ENCODE measurements at places on chromosomes 1 and 21.

DNA sequence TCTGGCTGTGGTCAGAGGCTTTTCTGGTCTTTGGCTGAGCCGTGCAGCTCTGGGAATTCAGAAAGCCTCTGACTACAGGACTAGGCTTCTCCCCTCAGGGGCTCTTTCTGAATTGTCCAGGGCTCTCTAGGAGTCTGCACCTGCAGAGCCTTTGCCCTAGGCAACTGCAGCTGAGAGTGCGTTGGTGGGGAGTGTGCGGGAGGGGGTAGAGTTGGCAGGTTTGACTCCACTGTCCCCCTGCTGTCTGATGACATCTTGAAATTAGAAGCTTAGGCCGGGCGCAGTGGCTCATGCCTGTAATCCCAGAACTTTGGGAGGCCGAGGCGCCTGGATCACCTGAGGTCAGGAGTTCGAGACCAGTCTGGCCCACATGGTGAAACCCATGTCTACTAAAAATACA lies 32.9 kb downstream of the KIAA1614 start:
- DNase-seq: no peak

- no peak for DNase-seq
Measured at GRCh38 chr21:17925000-17925610, 105.9 kb upstream of the C21orf91 start.

DNA sequence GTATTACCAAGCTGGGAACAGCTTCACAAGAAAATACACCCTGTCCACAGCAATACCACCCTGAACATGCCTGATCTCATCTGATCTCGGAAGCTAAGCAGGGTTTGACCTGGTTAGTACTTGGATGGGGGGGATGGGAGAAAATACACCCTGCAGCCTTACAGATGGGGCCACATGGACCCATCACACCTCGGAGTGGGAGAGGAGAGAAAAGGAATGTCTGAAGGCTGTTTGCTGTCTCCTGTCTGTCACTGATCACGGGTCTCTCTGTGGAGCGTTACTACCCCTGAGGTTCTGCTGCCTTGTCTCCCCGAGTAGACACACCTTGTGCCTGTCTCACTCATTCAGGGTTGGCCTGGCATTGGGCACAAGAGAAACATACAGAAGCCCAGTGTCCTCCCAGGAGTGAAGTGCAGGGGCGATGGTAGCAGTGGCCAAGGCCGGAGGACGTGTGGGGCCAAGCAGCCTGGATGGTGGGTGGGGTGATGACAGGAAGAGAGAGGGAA lies 48.0 kb downstream of the TEX35 start:
- DNase-seq: no peak

DNA sequence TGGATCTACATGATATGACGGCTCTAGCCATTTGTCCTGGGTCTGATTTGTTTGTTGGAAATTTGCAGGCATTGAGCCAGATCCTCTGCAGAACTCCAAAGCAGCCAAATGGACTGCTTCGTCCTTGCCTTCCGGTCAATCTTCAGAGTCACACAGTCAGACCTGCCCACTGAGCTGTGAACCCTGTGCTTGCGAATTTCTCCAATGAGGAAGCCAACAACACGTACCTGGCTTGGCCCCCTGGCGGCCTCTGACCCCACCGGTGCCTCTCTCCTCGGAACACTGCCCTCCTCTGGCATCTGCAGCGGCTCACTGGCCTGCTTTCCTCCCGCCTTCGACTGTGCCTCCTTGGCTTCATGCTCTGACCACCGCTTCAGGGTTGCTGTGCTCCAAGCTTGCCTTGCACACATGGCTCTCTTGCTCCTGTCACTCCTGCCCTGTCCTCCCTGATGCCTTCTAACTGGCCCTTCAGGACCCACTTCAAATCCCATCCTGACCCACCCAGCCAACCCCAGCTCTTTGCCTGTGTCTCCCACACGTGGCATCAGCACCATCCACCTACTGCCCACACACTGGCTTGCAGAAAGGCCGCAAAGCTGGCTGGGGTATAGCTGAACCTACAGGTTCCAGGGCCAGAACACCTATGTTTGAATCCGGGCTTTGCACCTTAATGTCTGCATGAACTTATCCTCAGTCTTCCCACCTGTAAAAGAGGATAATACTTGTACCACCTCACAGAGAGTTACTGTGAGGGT lies 128.2 kb downstream of the KCNN3 start:
- no peak for DNase-seq

DNA sequence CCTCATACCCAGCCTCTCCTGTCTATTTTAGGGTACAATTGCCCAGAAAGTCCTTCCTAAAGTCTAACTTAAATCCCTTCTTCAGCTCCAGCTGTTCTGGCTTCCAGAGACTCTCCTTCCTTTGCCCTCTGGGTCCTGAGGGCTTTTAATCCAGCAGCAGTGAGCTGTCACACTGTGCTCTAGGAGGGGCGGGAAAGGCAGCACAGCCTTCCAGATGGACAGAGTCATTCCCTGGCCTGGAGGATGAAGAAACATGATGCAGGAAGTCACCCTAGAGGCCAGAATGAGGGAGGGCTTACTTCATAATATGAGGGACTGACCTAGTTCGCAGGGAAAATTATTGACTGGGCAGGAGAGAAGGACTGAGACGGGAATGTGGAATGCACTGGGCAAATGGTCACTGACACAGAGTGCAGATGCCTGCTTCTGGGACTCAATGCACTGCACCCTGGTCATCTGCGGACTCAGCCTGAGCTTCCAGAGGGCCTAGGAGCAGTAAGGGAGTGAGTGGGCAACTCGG lies 1.3 kb downstream of the SH2D2A start:
- no peak for DNase-seq

- no peak for DNase-seq
Measured at GRCh38 chr1:247335882-247336281, 4.2 kb upstream of the ZNF496 start.

GRCh38 chr1:238991765-238992495 lies 394.4 kb upstream of the CHRM3 start:
- DNase-seq: no peak

DNA sequence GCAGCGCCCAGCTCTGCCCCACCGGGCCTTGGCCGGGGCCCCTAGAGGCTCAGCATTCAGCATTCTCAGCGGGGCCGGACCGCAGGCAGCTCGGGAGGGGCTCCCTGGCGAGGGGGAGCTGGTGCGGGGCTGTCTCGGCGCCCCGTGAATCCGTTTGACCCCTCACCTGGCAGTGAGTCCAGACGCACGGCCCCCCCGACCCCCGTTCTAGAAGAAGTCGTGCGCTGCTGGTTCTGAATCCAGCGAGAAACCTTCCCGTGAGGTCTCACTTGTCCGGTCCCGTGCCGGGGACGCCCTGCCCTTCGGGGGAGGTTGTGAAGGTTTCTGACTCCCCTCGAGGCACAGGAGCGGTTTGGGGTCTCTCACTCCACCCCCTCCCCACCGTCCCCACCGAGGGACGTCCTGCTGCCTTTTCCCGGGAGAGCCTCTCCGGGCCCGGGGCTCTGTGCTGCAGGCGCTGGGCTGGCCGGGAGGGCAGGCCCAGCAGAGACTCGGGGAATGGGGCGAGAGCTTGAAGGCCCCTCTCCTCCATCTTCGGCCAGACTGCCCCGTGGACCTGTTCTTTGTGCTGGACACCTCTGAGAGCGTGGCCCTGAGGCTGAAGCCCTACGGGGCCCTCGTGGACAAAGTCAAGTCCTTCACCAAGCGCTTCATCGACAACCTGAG lies 655 bp downstream of the COL6A1 start:
- no peak for DNase-seq

DNA sequence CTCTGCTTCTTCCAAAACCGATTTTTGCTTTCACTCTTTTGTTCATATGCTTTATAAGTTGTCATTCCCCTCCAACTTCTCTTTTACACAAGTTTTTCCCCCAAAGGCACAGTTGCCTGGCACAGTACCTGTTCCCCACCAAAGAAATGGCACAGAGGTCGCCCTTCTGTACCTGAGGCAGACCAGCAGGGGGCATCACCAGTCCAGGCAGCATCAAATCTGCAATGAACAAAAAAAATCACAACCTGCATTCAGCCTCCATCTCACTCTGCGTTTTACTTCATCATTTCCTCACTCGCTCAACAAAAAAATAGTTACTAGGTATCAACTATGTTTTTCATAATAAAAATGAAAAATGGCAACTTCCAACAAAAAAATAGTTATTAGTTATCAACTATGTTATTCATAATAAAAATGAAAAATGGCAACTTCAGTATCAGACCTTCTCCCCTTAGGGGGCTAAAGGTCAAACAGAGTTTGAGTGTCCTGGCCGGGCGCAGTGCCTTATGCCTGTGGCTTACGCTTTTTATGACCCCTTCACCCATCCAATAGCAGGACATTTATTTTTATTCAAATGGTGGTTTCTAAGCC lies 4.1 kb downstream of the EIF2D start:
- DNase-seq: no peak

- DNase-seq: no peak
Measured at GRCh38 chr1:25157846-25158245, 74.5 kb downstream of the SYF2 start.

- no peak for DNase-seq
Measured at GRCh38 chr1:198179556-198179981, 22.8 kb downstream of the NEK7 start.

- DNase-seq: no peak
Measured at GRCh38 chr21:42597487-42598158, 55.8 kb upstream of the PDE9A start.

DNA sequence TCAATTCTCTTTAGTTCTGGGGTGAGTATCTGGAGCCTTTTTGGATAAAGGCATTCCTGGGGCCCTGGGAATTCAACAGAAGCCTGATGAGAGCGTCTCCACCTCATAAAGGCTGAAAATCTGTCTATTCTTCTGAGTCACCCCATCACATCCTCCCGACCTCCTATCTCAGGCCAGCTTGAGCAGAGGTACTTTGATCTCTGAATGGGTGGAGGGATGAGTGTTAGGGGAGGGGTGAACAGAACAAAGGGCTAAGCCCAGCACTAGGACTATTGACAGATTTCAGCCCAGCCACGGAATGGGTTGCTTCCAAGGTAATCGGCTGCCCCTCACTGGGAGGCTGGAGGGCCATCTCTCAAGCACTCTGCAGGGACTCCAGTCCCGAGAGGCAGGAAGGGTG lies 2.5 kb upstream of the MYBPH start:
- no peak for DNase-seq

DNA sequence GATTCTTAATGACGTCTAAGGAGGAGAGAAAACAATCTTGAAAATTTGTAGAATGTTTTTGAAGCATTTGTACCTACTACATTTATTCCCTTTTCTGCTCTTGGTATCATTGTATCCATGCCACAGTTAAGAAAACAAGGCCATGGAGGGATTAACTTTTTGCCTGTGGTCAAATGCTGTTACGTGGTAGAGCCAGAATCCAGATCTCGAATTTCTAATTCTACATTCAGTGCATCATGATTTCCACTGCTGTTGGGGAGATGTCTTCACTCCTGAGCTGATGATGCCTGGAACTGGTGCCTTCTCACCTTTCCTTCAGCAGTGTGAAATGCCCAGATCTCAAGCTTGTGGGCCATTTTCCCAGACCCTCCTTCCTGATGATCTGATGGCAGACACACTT lies 175.6 kb downstream of the HHAT start:
- DNase-seq: no peak

GRCh38 chr21:33040215-33040614 lies 14.5 kb downstream of the OLIG2 start:
- DNase-seq: no peak

DNA sequence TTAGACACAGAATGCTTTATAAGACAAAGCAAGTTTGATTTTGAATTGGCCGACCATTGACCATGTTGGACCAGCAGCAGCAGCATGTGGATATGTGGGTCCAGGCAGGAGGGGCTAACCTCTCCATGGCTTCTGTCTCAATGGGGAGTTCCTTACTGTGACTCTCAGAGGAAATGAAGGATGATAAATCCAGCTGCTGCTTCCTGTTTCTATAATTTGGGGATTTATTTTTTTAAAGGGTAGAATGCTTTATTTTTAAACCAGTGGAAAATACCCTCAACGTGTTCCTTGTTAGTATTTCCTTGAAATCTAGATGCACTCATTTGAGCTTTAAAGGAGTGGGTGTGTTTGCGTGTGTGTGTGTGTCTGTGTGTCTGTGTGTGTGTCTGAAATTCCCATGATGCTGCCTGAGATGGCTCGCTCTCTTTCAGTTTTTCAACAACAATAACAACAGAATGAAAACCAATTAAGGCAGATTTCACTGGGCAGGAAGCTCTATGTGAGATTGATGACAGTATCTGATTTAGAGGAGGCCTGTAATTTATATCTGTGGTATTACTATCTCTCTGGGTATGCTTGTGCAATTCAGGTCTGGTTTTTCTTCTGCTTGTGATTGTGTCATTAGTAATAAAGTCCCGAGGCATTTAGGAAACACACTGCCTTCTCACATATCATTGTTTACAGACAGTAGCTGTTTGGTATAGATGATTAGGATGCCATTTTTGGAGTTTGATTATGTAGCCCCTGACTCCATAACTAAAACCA lies 86.1 kb upstream of the ZNF326 start:
- DNase-seq: no peak

- no peak for DNase-seq
Measured at GRCh38 chr21:38333301-38334272, 76.8 kb downstream of the KCNJ15 start.

DNA sequence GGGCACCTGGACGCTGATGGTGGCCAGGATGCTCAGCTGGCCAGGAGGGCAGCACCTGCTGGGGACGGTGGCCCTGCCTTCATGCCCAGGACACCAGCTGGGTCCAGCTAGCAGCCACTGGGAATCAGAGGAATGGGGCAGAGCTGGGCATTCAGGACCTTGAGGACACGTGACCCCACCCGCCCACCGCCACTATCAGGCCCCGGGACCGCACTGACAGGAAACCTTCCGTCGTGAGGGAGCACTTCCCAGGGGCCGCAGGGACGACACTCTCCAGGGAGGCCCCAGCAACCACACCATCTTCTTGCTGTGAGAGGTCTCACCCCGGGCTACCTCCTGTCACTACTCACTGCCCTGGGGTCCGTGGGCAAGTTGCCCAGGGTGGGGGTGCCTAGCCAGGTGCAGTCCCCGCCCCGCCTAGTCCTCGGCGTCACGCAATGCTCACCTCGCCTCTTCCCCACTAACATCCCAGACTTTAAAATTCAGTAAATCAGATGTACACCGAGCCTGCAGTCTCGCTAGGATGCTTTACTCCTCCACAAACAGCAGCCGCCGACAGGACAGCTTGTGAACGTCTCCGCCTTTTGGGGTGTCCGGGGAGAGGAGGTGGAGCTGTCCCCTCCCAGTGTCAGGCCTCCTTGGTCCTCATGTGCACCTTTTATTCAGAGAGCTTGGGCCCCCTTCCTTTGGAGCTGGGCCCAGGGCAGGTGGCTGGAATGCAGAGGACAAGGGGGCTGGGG lies 4.9 kb downstream of the VWA1 start:
- no peak for DNase-seq

DNA sequence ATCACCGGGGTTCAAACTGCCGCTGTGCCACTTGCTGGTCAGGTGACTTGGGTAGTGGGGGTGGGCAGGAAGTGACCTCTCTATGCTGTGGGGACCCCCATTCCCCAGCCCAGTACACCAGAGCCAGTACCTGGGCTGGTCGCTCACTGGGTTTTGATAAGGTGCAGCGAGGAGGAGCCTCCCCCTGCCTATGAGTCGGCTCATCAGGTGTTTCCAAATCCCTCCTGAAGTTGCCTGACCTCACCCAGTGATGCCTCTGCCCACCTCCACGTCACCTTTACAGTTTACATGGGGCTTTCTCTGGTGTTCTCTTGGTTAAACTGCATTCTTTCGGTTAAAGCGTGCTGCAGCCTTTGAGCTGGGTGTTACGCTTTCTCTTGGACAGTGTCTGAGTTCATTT lies 58.2 kb downstream of the ARHGEF10L start:
- DNase-seq: no peak

- no peak for DNase-seq
Measured at GRCh38 chr1:31897526-31898100, 40.6 kb downstream of the PTP4A2 start.

GRCh38 chr1:25105836-25106235 lies 126.5 kb downstream of the SYF2 start:
- DNase-seq: no peak
